ENCODE measurements at places on chromosomes 13 and 19.

- no peak for DNase-seq
These were observed 14.0 kb upstream of the CD70 start for GRCh38 chr19:6604906-6605305.

GRCh38 chr13:109790942-109791605 is 4.7 kb upstream of the IRS2 start:
- no peak for DNase-seq

- DNase-seq: peak; percentile 29
These were observed 12.2 kb upstream of the RELB start for GRCh38 chr19:44988896-44989556.

- no peak for DNase-seq
These were observed 75.2 kb downstream of the WDFY2 start for GRCh38 chr13:51659276-51660127.

DNA sequence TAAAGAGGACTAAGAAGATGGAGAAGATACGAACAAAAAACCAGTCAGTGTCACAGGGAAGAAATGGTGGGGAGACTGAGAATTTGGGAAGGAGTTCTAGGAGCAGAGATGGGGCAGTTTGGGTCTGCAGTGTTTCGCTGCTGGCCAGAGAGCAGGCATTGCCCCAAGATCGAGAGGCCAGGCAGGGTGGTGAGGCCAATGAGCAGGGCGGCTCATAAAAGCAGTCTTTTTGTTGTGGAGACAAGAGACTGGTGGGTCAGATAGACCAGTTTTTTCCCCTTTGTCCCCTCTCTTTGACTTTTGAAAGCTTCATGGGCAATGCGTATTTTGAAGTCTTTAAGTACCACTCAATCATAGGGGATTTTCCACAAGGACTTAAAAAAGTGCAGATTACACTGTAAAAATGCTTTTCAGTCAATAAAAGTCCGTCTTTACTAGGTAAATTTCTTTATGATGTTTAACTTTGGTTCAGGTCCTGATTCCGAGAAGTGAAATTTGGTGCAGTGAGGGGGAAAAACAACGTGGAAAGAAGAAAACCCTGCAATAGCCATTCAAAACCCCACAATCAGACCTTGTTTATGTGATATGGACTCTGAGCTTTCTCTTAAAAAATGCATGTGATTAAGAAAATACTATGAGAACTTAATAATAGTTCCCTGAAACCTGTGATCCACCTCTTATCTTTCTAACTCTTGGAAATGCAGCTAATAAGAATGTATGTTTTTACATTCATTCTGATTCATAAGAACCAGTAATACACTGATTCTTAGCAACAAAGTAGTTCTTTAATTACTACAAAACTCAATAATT is 338.9 kb downstream of the KLF5 start:
- no peak for DNase-seq

DNA sequence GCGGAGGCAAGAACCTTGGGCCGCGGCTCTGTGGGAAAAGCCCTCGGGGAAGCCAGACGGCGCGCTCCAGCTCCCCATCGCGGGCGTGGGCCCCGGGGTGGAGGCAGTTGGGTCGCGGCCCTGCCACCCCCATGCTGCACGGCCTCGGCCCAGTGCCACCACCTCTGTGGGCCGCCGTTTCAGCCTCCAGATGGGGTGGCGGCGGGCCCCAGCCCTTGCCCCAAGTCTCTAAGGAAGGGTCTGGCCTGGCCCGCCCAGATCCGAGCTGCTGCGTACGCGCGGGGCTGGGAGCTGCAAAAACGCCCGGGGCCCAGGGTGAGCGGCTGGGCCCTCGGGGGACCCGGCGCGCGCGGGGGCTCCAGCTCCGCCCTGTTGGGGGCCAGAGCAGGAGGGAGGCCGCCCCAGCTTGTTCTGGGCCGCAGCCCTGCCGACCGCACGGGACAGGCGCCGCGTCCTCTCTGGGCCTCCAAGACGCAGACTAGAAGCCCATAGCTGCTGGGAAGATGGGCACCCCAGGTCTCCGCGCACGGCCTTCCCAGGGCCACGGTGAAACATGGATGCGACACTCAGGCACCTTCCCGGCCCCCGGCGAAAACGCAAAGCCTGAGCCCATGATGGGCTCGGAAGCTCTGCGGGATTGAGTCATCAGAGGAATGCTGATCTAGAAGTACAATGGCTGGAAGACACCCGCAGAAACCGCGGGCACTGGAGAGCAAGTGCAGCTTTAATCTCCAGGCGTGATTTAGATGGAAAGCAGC is 110.1 kb downstream of the KCTD15 start:
- DNase-seq: no peak

DNA sequence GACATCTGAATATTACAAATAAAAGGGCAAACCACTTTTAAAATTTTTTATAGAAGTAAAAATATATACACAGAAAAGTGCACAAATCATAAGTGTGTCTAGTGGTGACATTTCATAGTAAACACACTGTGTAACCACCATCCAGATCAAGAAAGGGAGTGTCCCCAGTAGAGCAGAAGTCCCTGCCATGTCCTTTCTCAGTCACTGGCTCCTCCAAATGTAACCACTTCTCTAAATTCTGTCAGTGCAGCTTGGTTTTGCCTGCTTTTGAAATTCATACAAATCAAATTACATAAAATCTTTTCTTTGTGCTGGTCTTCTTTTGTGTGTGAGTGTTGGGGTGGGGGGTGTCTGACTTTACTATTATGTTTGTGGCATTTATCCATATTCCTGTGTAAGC is 116.5 kb downstream of the RBM26 start:
- no peak for DNase-seq

- no peak for DNase-seq
These were observed 7.0 kb downstream of the CAB39L start for GRCh38 chr13:49436890-49437289.

- DNase-seq: no peak
These were observed 731.5 kb downstream of the SLITRK1 start for GRCh38 chr13:83150616-83151307.

DNA sequence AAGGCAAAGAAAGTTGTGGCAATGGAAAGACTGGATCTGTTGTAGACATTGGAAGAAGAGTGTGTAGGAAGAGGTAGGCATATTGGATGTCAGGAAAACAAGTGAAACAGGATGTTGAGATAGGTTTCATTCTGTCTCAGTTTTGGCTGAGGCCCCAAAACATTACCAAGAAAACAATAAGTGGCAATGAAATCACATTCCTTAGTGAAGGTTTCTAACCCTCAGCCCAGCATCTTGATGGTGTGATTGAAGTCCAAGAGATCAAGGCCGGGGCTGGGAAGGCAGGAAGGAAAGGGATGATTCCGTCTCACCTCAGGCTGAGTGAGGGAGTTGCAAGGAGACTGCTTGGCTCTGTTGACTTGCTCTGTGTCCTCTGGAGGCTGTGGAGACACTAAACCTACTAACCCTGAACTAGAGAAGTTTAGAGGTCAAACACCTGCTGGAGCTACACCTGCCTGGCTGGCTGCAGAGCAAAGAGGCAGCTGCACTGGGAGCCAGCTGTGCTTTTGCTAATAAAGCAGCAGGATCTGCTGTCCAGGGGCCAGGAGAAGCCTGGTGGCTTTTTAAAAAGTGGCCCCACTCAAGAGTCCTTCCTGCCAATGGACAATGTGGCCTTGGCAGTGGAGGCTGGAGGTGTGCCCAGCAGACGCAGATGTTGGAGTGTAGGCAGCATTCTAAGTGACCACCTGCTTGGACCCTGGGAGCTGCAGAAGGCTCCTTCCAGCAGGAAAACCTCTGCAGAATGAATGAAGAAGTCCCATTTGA is 53.6 kb downstream of the DGKH start:
- DNase-seq: no peak

- DNase-seq: no peak
These were observed 5.0 kb downstream of the KLK4 start for GRCh38 chr19:50906217-50906616.

DNA sequence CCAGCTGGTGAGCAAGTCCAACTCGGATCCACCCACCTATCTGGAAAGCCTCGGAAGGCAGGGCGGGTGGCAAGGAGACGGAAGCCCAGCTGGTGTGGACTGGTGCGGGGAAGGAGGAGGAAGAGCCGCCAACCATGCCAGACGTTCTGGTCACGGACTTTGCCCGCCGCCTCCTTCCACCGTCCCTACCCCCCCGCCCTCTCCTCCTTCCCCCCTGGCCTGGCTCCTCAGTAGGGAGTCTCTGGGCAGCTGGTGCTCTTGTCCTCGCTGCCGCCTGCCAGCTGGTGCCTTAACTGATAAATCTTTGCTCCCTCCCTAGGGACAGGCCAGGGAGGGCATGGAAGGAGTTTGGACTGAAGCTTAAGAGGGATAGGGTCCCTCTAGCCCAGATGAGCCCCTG is 4.8 kb downstream of the SYNGR4 start:
- DNase-seq: no peak

- no peak for DNase-seq
These were observed 2.9 kb downstream of the CIC start for GRCh38 chr19:42271861-42272534.

- DNase-seq: no peak
These were observed 2.2 kb upstream of the KLF5 start for GRCh38 chr13:73056565-73056962.

GRCh38 chr13:41608839-41609177 is 151.5 kb downstream of the RGCC start:
- DNase-seq: no peak

DNA sequence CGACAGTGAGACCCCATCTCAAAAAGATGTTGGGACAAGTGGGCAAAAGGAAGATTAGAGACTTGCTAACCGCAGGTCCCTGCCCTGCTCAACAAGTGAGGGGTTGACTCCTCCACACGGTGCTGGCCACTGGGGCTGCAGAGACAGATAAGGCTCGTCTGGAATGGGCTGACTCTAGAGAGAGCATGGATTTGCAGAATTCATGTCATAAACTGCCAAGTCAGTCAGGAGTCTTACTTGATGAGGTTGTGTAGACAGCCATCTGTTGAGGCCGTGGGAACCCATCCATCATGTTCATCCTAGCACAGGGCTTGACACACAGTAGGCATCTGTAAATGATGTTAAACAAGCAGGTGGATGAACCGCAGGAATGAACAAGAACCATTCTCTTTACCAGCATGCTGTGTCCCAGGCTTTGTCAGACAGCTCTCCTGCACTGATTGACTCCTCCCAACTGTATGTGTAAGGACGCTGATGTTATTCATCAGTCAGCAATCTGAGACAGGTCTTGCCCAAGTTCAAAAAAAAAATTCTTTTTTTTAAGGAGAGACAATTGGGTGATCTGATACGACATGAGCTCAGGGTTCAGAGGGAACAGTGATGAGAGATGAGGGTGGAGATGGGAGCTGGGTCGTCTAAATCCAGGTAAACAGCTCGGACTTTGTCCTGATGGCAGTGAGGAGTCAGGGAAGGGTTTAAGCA is 8.8 kb downstream of the PAF1 start:
- no peak for DNase-seq

GRCh38 chr13:113117911-113118260 is 4.7 kb upstream of the F10 start:
- no peak for DNase-seq

DNA sequence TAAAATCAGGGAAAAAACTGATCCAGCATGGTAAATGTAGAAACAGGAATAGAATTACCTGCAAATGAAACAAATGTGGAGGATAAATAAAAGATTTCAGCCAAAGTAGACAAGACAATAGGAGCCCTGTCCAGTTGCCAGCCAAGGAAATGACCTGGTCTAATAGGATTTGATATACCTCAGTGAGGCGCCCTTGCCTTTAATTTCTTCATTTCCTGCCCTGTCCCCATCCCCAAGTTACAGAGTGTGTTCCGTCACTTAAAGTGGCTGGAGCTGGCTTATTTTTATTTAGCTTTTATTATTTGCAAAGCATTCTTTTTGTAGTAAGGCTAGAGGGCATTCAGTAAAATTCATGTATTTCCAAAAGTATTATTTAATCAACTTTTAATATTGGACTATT is 1022.0 kb downstream of the EFNB2 start:
- no peak for DNase-seq

GRCh38 chr13:44142941-44143665 is 230.5 kb upstream of the SERP2 start:
- DNase-seq: no peak

Data from activated CD8-positive, alpha-beta memory T cell treated with anti-CD3 and anti-CD28 coated beads for 48 hours (primary cell).